ENCODE measurements at places on chromosomes 7 and 10. TPM values are rescaled to one million over a fixed set of nuclear protein-coding genes. Genes with fewer than 3 reads are reported as not detected.

Gene VPS26A
- total RNA-seq: 58.2 TPM

Gene COPG2
- total RNA-seq: 12.2 TPM

Gene HEPACAM2
- not detected for total RNA-seq

Gene PAPSS2
- total RNA-seq: 30.9 TPM

Gene TBATA
- total RNA-seq: not detected

Gene RADIL
- 5.0 TPM for total RNA-seq

Gene NANOS1
- total RNA-seq: 1.8 TPM

Gene SFRP5
- 0.56 TPM for total RNA-seq

Gene DNAJC30
- total RNA-seq: 6.2 TPM

Gene PIK3AP1
- total RNA-seq: 5.8 TPM

Gene MMD2
- total RNA-seq: not detected

Gene LRMDA
- total RNA-seq: 14.4 TPM

Gene TPK1
- 16.1 TPM for total RNA-seq

Gene CALU
- total RNA-seq: 393 TPM

Gene OPALIN
- total RNA-seq: not detected

Gene NKX2-3
- total RNA-seq: not detected

Gene NUTM2B
- not detected for total RNA-seq

Gene CAMK2B
- total RNA-seq: 1.2 TPM

Gene C7orf33
- not detected for total RNA-seq

Gene CHST15
- 25.8 TPM for total RNA-seq

Gene OIT3
- not detected for total RNA-seq

Gene FOXI2
- total RNA-seq: 0.14 TPM

Gene FGFBP3
- 1.5 TPM for total RNA-seq

Gene UBTD1
- 15.6 TPM for total RNA-seq

Gene CLDN3
- not detected for total RNA-seq

Gene GRID2IP
- not detected for total RNA-seq

Gene VSTM4
- total RNA-seq: 14.9 TPM

Gene ADAMTS14
- 0.19 TPM for total RNA-seq

Gene LRRD1
- 0.19 TPM for total RNA-seq

Gene RBP3
- not detected for total RNA-seq

Gene SEPTIN14
- total RNA-seq: not detected

Gene RET
- total RNA-seq: 1.3 TPM

Gene KAZALD1
- 9.3 TPM for total RNA-seq

Gene GPRIN2
- not detected for total RNA-seq

Gene BLNK
- total RNA-seq: 4.1 TPM

Gene TLL2
- 0.10 TPM for total RNA-seq

Gene RAB19
- not detected for total RNA-seq

Gene SLC26A3
- total RNA-seq: not detected

Gene SNCG
- 61.1 TPM for total RNA-seq

Gene LOXL4
- 10.9 TPM for total RNA-seq

Gene AGMO
- total RNA-seq: 1.3 TPM

Gene CBLL1
- 18.6 TPM for total RNA-seq

Gene SEMA3C
- total RNA-seq: 89.3 TPM

Gene AOC1
- not detected for total RNA-seq
